ENCODE measurements at places on chromosomes 5 and 9.

GRCh38 chr9:23824830-23825591 is 1.0 kb downstream of the ELAVL2 start:
- no peak for DNase-seq

DNA sequence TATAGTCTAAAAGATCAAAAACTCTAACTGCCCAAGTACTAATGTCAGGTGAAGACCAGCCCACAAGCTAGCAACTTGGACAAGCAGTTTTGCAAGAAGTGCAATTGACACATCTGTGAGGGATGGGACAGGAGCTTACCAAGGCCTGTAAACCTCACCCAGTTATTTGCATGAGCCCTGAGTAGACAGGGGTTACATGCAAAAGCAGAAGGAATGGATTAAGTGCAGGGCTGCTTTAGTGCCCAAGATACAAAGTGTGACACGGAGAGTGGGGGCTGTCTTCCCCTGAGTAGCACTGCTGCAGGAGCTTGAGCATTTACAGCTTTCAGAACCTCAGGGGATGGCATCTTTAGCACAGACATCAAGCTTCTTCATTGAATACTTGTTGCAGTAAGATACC is 286.7 kb downstream of the ELAVL2 start:
- DNase-seq, result no peak

- no peak for DNase-seq
These were observed 4.4 kb upstream of the SLIT3 start for GRCh38 chr5:169305366-169305765.

DNA sequence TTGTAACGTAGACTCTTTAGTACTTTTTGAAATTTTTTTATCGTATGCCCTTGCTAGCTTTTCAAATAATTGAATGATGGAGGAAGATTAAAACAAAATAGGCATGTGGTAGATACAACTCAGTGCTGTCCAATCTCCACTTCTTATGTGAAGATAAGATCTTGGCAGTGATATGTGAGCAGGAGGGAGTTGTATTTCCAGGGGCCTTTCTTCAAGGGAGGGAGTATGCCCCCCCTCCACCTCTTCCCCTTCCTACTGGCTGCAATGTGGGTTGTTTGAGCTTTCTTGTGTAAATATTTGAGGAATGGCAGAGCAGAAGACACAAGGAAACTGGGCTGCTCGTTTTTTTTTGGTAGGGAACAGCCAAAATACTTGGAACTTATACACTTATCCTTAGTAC is 374.9 kb downstream of the PSAT1 start:
- no peak for DNase-seq

GRCh38 chr9:112000743-112001142 is 104.1 kb downstream of the UGCG start:
- no peak for DNase-seq

DNA sequence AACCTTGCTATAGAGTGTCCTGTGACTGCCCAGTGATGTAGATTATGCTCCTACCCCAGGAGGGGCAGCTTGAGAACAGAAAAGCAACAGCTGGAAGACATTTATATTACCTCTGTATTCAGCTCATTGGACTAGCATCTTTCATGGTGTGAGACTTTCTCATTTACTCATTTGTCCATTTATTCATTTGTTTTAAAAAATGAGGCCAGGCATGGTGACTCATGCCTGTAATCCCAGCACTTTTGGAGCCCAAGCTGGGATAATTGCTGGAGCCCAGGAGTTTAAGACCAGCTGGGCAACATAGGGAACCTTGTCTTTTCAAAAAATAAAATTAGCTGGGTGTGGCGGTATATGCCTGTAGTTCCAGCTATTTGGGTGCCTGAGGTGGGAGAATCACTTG is 130.0 kb upstream of the LHFPL2 start:
- DNase-seq, result no peak

DNA sequence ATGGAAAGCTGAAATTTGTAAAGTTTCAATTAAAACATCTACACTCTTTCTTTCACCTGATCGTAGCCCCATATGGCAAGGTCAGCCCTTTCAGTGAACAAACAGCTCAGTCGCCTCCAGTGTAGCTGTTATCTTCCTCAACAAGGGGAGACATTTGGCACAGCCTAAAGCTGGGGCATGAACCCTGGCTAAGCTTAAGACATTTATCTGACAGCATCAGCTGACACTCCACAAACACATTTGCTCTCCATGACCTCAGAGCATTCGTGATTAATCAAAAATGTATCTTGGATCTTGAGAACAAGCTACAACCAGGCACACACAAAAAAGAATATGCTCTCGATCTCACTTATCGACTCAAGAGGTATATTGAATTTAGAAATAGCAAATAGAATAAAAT is 67.3 kb downstream of the POU5F2 start:
- no peak for DNase-seq

GRCh38 chr5:117486261-117486660 is 911.6 kb upstream of the SEMA6A start:
- no peak for DNase-seq

Measured in HuH-7 (cell line).